ENCODE measurements at places on chromosomes 11 and 22. TPM values are rescaled to one million over a fixed set of nuclear protein-coding genes. Genes with fewer than 3 reads are reported as not detected.

CREB3L1 gene
- total RNA-seq: 3.3 TPM

PKDREJ gene
- 0.09 TPM for total RNA-seq

GAS2L1 gene
- 8.0 TPM for total RNA-seq

ANGPTL5 gene
- total RNA-seq: not detected

DDIAS gene
- total RNA-seq: 18.6 TPM

OR8D4 gene
- total RNA-seq: not detected

PICK1 gene
- 34.9 TPM for total RNA-seq

SSTR3 gene
- total RNA-seq: 0.72 TPM

KCTD14 gene
- 12.5 TPM for total RNA-seq

MGAT3 gene
- total RNA-seq: 5.0 TPM

ARHGAP20 gene
- total RNA-seq: 0.04 TPM

KRTAP5-7 gene
- not detected for total RNA-seq

CDHR5 gene
- 0.46 TPM for total RNA-seq

TRPC6 gene
- total RNA-seq: 12.5 TPM

CCDC15 gene
- 2.3 TPM for total RNA-seq

GRCh38 chr11:94043241-94043640 is 22.1 kb downstream of the HEPHL1 start:
- no peak overlapping the region for H3K27ac ChIP-seq
- H3K4me3 ChIP-seq: no peak overlapping the region
- DNase-seq: no peak
- H3K4me1 ChIP-seq: no peaks in the 10 kb centered on the region
- H3K36me3 ChIP-seq: no peaks in the 10 kb centered on the region

- H3K36me3 ChIP-seq: no peaks in the 10 kb centered on the region
- DNase-seq: no peak
- H3K27me3 ChIP-seq: no peaks in the 10 kb centered on the region
These were observed 17.7 kb upstream of the SUN2 start for GRCh38 chr22:38773363-38773946.

- no peak overlapping the region for H3K27ac ChIP-seq
- H3K4me3 ChIP-seq: no peak overlapping the region
- no peak for DNase-seq
- H3K4me1 ChIP-seq: no peaks in the 10 kb centered on the region
- no peaks in the 10 kb centered on the region for H3K36me3 ChIP-seq
These were observed 37.0 kb upstream of the ACCSL start for GRCh38 chr11:44010789-44011251.

DNA sequence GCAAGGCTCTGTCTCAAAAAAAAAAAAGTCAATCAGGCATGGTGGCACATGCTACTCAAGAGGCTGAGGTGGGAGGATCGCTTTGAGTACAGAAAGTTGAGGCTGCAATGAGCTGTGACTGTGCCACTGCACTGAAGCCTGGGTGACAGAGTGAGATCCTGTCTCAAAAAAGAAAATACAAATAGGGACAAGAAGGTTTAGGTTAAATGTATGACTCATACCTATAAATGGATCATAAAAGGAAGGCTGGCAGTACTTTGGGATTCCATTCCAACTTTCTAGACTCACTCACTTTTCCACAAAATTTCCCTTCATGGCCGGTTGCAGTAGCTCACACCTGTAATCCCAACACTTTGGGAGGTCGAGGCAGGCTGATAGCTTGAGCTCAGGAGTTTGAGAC is 25.6 kb upstream of the OSBP start:
- no peak overlapping the region for H3K27ac ChIP-seq
- no peaks in the 10 kb centered on the region for H3K27me3 ChIP-seq
- H3K4me3 ChIP-seq: no peak overlapping the region
- no peaks in the 10 kb centered on the region for H3K4me1 ChIP-seq
- H3K36me3 ChIP-seq: peaks cover 91% of the 10 kb centered on the region

GRCh38 chr11:78886616-78887015 is 312.0 kb upstream of the NARS2 start:
- peaks cover 5% of the 10 kb centered on the region for H3K36me3 ChIP-seq
- 0 out of 2 replicates have a peak, but pooled peaks cover 2% of the 10 kb centered on the region for H3K4me1 ChIP-seq
- H3K27ac ChIP-seq: no peak overlapping the region
- no peaks in the 10 kb centered on the region for H3K27me3 ChIP-seq
- no peak overlapping the region for H3K4me3 ChIP-seq

GRCh38 chr11:48013269-48013901 is 33.0 kb downstream of the PTPRJ start:
- H3K4me3 ChIP-seq: no peak overlapping the region
- no peak for DNase-seq
- H3K27me3 ChIP-seq: no peaks in the 10 kb centered on the region
- H3K4me1 ChIP-seq: peaks cover 7% of the 10 kb centered on the region
- no peak overlapping the region for H3K27ac ChIP-seq

- DNase-seq: peak; percentile 65
- H3K27me3 ChIP-seq: no peaks in the 10 kb centered on the region
- peaks cover 4% of the 10 kb centered on the region for H3K4me1 ChIP-seq
- no peak overlapping the region for H3K27ac ChIP-seq
- peaks cover 5% of the 10 kb centered on the region for H3K36me3 ChIP-seq
These were observed 9.8 kb upstream of the FAM111B start for GRCh38 chr11:59097113-59097708.

DNA sequence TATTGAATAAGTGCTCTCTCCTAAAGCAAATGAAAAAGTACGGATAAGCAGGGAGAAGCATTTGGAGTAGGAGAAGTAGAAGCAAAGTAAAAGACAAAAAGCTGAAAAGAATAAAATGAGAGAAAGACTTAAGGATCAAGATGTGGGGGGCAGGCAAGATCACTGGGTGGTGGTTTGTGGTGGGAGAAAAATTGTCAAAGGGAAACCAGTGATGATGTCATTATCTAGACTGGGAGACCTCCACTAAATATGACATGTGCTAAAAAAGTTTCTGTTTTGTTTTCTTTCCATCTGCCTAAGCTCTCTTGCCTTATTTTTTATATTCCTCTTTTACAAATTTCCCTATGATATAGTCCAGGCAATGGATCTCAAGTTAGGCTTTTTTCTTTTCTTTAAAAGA is 14.8 kb upstream of the MAML2 start:
- no peaks in the 10 kb centered on the region for H3K36me3 ChIP-seq
- no peaks in the 10 kb centered on the region for H3K4me1 ChIP-seq
- H3K4me3 ChIP-seq: no peak overlapping the region
- no peak for DNase-seq
- no peaks in the 10 kb centered on the region for H3K27me3 ChIP-seq

DNA sequence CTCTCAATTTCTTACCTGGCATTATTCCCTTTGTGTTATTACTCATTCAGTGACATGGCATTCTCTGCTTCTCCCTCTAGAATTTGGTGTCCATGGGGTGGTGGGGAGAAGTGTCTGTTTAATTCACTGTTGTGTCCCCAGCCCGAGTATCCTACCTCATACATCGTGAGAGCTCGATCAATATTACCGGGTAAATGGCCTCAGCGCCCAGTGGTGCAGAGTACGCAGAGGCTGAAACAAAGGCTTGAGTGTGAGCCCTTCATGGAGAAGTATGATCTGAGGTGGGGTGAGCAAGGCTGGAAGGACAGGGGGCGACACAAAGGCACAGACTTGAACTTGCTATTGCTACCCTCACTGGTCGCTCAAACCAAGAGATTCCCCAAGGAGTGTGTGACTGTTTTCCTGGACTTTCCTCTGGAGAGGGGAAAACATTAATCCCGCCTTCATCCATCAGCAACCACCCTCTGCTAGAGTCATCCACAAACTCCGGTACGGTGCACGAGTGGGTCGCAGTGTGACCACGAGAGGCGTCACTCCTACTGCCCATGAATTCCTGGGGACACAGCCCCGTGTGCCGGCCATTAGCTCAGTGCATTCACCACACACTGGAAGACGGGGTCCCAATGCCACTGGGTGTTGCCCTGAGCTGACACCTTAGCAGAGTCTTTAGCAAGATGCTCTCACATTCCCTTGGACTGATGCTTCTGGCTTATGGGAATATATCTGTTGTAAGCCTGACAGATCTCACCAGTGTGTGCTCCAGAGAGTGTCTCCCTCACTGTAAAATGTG is 35.0 kb upstream of the CCND1 start:
- no peak for DNase-seq
- no peak overlapping the region for H3K27ac ChIP-seq
- H3K27me3 ChIP-seq: no peaks in the 10 kb centered on the region
- H3K4me1 ChIP-seq: peaks cover 4% of the 10 kb centered on the region
- H3K4me3 ChIP-seq: no peak overlapping the region
- peaks cover 2% of the 10 kb centered on the region for H3K36me3 ChIP-seq

- H3K36me3 ChIP-seq: no peaks in the 10 kb centered on the region
- no peak for DNase-seq
- H3K4me3 ChIP-seq: no peak overlapping the region
- H3K27ac ChIP-seq: no peak overlapping the region
- no peaks in the 10 kb centered on the region for H3K4me1 ChIP-seq
- no peaks in the 10 kb centered on the region for H3K27me3 ChIP-seq
These were observed 451.3 kb upstream of the B3GAT1 start for GRCh38 chr11:134863294-134863693.

DNA sequence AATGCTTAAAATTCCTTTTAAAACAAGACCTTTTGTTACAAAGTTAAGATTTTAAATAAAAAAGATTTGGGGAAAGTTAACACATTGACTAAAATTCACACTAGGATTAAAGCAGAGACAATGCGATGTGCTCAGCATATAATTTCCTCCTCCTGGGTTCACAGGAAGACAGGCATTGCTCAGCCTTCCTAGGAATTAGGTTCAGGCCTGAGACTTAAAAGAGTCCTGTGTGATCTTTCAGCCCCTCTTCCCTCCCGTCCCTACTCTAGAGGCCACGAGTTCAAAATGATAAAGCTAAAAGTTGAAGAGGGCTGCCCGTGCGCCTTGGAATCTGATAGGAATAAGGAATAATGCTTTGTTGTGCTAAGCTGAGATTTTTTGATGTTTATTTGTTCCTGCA is 218.6 kb downstream of the KIRREL3 start:
- DNase-seq: no peak
- H3K4me3 ChIP-seq: no peak overlapping the region
- no peaks in the 10 kb centered on the region for H3K36me3 ChIP-seq
- no peaks in the 10 kb centered on the region for H3K4me1 ChIP-seq
- no peaks in the 10 kb centered on the region for H3K27me3 ChIP-seq

DNA sequence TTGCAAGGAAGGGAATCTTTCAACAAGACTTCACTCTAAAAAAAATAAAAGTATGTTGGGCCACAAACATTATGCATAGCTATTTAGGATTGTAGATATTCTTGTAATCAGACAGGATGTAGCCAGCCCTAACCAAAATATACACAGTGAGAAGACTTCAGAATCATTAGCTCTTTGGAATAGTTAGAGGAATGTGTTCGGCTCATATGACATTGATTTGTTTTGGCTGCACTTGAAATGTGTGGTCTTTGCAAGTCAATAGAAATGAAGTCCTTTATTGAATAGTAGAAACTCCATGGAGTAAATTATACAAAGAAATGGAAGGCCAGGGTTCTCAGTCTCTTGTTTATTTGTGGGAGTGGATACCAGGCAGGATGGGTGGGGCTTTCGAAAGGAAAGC is 692.1 kb downstream of the NTM start:
- no peak for DNase-seq
- no peaks in the 10 kb centered on the region for H3K27me3 ChIP-seq
- H3K4me3 ChIP-seq: no peak overlapping the region
- H3K27ac ChIP-seq: no peak overlapping the region
- H3K4me1 ChIP-seq: peaks cover 4% of the 10 kb centered on the region

GRCh38 chr11:47204637-47204989 is 10.2 kb upstream of the DDB2 start:
- H3K4me3 ChIP-seq: no peak overlapping the region
- H3K27me3 ChIP-seq: no peaks in the 10 kb centered on the region
- no peaks in the 10 kb centered on the region for H3K4me1 ChIP-seq

GRCh38 chr11:1889224-1889930 is 2.3 kb downstream of the PRR33 start:
- H3K36me3 ChIP-seq: no peaks in the 10 kb centered on the region
- H3K27ac ChIP-seq: no peak overlapping the region
- no peak for DNase-seq
- no peaks in the 10 kb centered on the region for H3K4me1 ChIP-seq
- H3K4me3 ChIP-seq: no peak overlapping the region
- no peaks in the 10 kb centered on the region for H3K27me3 ChIP-seq

DNA sequence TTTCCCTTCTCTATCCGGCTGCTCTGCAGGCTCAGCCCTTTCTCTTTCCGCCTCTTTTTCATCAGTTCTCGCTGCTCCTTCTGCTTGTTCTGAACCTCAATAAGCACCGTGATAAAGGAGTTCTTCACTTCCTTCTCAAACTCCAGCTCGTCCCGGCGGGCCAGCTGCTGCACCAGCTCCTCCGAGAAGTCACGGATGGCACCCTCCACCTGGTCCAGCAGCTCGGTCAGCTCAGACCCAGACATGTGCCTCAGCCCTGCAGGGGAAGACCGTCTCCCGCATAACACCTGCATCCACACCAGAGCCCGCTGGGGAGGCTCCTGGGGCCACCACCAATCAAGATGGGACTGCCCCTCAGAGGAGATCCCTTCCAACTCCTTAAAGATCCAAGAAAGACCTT is 40.2 kb downstream of the FEZ1 start:
- DNase-seq: no peak
- H3K4me1 ChIP-seq: peaks cover 4% of the 10 kb centered on the region
- H3K27ac ChIP-seq: no peak overlapping the region

DNA sequence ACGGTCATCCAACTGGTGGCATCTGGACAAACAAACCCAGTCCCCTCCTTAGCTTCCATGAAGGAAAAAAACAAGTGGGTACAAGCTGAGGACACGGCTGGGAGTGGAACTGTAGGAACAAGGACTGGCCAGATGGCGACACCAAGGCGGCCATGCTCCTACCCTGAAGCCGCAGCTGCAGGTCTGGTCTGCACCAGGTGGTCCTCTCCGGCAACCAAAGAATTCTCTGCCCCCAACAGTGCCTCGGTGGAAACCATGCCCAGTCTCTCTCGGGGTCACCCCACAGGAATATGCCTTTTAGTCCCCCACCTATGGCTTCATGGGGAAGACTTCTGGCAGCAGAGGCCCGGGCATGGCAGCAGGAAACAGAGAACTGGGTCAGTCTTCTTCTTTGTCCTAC is 22.6 kb downstream of the OVOL1 start:
- no peak for DNase-seq
- no peaks in the 10 kb centered on the region for H3K36me3 ChIP-seq
- no peaks in the 10 kb centered on the region for H3K27me3 ChIP-seq
- no peak overlapping the region for H3K27ac ChIP-seq
- H3K4me3 ChIP-seq: no peak overlapping the region
- H3K4me1 ChIP-seq: no peaks in the 10 kb centered on the region

- H3K4me3 ChIP-seq: no peak overlapping the region
- no peak overlapping the region for H3K27ac ChIP-seq
- H3K27me3 ChIP-seq: no peaks in the 10 kb centered on the region
- H3K4me1 ChIP-seq: no peaks in the 10 kb centered on the region
- DNase-seq: no peak
- H3K36me3 ChIP-seq: no peaks in the 10 kb centered on the region
These were observed 135.4 kb upstream of the PLET1 start for GRCh38 chr11:112396076-112396475.

GRCh38 chr11:120431633-120432032 is 79.9 kb upstream of the GRIK4 start:
- no peaks in the 10 kb centered on the region for H3K27me3 ChIP-seq
- peaks cover 9% of the 10 kb centered on the region for H3K36me3 ChIP-seq
- no peak overlapping the region for H3K4me3 ChIP-seq
- peak; percentile 33 for DNase-seq
- H3K4me1 ChIP-seq: no peaks in the 10 kb centered on the region
